ENCODE measurements at places on chromosomes 3 and 15.

- DNase-seq, result peak; percentile 79
These were observed at the start of gene LEKR1 for GRCh38 chr3:156826144-156826895. LEKR1 (plus strand) TSS chr3:156826353; CDS start chr3:156829330, 2,977 bp downstream.

GRCh38 chr3:108381529-108382140 is 85.3 kb downstream of the HHLA2 start:
- DNase-seq, result no peak

GRCh38 chr3:42439261-42440115 is 29.1 kb upstream of the LYZL4 start:
- DNase-seq, result no peak

- no peak for DNase-seq
These were observed 36.5 kb downstream of the ATOSA start for GRCh38 chr15:52642386-52643361.

DNA sequence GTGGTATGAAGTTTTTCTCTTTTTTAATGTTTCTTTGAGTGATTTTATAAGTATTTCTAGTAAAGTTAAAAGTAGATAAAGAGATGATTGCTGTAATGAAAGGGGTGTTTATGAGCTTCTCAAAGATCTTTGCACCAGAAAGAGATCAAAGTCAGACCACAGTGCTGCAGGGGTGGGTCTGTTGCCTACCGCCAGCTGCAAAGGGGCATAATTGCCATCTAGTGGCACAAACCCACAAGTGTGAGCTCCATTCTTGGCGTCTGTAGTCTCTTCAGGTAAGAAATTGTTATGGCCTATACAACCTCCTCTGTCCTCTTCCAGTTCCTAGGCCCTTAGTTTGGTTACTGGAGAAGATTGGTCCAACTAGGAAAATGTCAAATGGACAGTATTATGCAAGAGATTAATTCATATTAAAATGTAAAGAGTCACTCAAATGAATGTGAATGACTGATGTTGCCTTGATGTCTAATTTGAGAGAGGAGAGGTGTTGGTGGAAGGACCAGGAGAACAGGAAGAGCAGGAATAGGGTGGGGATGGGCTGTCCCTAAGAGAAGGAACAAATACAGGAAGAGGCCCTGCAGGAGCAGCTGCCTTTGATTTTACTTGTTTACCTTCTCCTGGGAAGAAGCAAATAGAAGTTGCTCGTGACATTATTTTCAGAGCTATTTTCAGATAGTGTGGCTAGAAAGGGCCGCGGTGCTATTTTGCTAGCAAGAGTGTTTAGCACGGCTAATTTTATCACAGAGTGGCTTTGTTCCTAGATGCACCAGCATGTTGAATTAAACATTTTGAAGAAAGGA is 53.0 kb upstream of the GSK3B start:
- no peak for DNase-seq

GRCh38 chr3:190585805-190586630 is 72.1 kb downstream of the IL1RAP start:
- DNase-seq, result no peak

- DNase-seq, result no peak
These were observed 256.3 kb upstream of the CHRNA7 start for GRCh38 chr15:31774045-31774444.

DNA sequence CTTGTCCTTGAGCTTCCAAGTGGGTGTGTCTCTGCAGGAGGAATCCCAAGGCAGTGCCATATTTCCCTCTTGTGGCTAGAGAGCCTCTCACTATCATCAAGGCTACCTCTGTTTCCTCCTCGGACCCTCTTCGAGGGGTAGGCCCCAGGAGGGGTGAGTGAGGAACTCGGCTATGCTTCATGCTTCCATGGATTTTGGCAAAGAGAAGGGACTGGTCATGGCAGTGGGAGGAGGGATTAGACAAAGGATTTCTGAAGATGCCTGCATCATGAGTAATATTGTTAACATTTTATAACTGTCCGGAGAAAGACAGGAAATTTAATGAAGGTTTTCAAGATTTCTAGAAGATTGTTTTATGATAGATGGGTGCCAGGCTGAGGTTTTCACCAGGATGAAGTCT is 241.5 kb downstream of the CLSTN2 start:
- no peak for DNase-seq

DNA sequence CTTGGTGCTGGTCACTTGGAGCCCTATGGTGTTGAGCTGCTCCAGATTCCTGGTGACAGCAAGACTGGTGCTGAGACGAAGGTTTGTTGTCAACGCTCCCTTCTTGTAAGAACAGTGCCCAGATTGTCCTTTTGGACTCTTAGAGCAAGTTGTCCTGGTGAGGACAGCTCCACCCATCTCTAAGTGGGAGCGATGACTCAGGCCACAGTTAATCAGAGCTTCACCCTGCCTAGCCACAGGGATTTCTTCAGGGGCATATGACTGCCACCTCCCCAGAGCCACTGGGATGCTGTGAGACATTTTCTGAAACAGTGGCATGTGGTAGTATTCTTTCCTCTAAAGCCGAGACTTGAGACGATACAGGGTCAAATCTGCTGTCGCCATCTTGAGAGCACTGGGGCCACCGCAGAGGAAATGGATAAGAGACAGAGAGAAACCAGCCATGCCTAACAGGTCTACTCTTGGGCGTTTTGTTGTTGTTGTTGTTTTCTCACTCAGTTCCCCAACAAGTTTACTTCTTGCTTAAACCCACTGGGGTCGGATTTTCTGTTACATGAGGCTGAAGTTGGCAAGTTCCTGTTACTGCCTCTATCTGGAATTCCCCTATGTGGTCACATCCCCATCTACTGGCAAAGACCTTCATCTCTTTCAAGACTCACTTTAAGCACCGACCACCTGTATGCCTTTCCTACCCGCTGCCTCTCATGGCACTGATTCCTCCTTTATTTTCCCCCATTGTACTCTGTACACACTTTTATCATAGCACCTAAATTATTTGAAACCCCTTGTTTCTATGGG is 16.0 kb upstream of the PCOLCE2 start:
- DNase-seq, result no peak

DNA sequence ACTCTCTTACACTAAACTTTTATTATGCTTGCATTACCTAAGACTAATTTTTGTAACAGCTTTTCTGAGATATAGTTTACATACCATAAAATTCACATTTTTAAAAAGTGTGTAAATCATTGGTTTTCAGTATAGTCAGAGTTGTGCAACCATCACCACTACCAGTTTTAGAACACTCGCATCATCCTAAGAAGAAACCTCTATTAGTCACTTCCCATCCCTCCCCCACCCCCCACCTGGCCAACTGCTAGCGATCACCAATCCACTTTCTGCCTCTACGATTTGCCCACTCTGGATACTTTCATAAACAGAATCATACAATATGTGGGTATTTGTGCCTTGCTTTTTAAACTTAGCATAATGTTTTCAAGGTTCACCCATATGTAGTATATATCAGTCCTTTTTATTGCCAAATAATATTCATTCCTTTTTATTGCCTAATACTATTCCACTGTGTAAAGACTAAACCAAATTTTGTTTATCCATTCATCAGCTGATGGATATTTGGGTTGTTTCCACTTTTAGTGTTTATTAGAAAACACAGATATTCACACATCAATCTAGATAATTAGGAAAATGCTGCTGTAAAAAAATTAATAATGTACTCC is 23.0 kb downstream of the UBP1 start:
- no peak for DNase-seq

- DNase-seq, result no peak
These were observed at the start of gene H1-8 for GRCh38 chr3:129543156-129543790. H1-8 (plus strand) TSS chr3:129543175; CDS start chr3:129543219, 44 bp downstream.

GRCh38 chr3:47227678-47228077 is 54.9 kb downstream of the KIF9 start:
- DNase-seq, result no peak

DNA sequence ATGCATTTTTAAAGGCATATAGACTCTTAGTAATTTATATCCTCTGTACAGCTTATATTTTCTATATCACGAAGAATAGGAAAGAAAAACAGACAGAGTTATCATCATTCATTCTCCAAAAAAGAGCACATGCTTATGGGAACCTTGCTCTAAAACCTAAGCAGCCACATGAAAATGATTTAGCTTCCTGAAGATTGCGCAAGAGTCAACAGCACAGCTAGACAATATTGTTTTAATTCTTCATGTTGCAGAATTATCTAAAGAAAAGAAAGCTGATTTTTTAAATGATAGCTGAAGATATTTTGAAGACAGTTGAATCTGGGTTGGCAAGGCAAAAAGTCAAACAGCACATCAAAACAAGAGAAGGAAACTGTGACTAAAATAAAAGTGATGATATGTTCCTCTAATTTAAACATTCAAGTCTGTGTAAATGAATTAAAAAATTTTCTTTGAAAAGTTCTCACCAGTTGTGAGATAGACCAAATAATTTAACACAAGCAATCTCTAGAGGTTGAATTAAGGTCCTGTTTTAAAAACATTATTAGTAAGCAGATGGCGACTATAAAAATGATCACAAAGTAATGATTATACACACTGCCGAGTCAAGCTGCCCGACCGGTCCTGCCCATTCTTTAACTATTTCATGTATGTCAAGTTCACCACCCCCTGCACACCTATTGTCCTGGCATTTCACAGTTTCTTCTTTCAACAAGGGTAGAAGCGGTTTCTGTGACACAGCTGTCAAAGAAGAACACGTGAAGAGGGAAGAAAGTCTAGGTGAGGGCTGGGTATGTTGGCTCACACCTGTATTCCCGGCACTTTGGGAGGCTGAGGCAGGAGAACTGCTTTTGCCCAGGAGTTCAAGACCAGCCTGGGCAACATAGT is 74.2 kb upstream of the BHLHE40 start:
- DNase-seq, result no peak

DNA sequence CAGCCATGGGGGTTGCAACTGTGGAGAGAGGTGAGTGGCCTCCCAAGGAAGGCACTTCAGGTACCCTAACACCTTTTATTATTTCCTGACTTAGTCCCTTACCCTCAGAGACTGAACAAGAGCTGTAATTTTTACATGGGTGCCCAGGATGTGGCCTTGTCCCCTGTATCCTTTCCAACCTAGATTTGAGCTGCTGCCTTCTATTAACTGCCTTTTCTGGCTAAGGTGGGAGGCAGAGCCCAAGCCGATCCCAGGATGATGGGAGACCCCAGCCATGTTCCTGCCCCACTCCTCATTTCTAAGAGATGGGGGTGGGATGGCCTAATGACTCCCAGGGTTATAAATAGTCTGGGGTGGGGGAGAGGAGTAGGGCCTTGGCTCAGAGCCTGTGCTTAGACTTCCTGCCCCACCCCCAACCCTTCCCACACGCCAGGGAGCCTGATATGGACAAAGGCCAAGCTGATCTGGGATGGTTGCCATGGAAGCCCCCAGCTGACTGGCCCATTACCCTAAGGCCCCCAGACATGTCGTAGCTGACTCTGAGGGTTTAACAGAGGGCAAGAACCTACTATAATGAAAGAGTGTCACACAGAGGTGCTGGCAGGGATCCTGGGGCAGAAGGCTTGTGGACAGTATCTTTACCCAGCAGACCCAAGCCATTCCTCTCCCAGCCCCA is 1.9 kb downstream of the KLHDC8B start:
- DNase-seq, result no peak

DNA sequence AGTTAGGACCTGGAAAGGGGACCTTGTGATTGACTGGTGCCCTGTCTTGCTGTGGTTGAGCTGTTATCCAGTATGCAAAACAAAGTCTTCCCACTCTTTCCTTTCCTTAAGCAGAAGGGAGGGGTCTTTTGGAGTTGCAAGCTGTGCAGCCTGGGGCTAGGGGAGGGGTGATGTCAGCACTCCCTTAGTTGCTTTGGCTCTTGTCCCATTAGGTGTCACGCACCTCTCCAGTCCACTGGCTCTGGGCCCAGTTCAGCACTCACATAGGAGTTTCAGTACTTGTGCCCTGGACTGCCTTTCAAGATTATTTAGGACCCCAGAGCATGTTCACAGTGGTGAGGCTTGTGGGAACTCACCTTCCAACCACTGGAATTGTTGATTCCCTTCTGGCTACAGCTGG is 238.5 kb downstream of the DOCK3 start:
- no peak for DNase-seq

DNA sequence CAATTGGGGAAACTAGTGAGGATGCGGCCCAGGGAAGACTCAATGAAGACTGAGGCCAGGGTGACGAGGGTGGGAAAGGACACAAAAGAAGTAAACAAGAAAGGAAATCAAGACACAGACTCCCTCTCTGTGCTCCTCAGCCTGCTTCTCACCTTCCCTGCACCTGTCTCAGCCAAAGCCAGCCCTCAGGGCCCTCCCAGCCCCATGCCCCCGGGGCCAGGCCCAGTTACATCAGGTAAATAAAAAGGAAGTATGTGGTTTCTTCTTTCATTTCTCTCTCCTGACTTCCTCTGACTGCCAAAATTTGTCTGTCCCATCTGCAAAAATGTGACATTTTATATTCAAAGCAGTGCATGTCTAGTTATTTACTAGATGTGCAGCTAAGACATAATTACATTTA is 328.0 kb downstream of the UACA start:
- no peak for DNase-seq

- DNase-seq, result no peak
These were observed 973 bp upstream of the ITPKA start for GRCh38 chr15:41492597-41493204.

DNA sequence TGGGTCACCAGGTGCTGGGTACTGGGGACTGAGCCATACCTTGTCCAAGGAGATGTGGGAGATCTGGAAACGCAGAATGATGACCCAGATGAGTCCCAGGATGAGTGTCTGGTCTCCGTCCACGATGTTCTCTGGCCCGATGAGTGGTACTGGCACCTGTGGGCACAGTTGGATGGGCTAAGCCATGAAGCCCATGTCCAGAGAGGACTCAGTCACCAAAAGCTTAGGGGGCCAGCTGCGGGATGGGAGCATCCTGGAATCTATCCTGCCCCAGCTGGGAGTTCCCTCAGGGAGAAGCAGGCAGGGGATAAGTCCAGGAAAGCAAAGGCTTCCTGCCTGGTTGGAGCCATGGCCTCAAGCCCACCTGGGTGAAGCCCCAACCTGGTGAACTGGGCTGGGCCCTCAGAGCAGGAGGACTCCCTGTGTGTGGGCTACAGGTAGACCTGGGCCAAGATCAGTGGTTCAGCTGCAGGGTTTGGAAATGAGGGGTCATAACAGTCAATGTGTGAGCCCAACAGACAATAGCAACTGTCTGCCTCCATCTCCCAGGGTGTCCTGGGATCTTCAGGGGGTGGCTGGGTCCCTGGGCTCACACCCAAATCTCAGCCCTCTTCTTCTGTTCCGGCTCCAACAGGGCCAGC is 3.7 kb downstream of the SPTBN5 start:
- DNase-seq, result no peak

- no peak for DNase-seq
These were observed 2.1 kb downstream of the PBRM1 start for GRCh38 chr3:52683611-52684010.

DNA sequence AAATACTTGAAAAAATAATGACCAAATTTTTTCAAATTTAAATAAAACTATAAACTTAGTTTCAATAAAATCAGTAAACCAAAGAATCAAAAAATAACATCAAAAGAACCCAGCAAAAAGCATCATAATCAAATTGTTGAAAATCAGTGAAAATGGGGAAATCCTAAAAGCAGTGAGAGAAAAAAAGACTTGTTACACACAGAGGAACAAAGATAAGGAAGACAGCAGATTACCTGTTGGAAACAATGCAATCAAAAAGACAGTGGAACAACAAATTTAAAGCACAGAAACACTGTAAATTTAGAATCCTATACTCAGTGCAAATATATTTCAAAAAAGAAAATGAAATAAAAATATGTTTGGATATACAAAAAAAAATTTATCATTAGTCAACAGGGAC is 156.2 kb upstream of the LMCD1 start:
- no peak for DNase-seq

Data from posterior cingulate gyrus (tissue), 11 donors.